ENCODE measurements at places on chromosomes 1 and 21.

GRCh38 chr1:30023339-30024022, 699.9 kb downstream of the MATN1 start:
- no peak for DNase-seq

GRCh38 chr1:164635059-164635802, 76.2 kb downstream of the PBX1 start:
- no peak for DNase-seq

DNA sequence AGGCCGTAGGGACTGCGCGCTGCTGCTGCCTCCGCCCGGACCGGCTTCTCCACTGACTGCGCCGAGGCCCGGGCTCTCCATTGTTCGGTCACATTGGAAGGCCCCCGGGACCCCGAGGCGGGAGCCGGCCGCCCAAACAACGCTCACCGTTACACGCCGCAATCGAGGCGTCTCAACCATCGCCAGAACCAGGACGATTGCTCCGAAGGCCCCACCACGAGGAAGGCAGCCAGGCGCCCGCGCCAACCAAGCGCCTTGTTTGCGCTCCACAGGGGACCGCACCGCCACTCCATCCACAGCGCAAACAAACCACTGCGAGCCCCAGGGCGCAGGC, 595 bp downstream of the GLUL start:
- DNase-seq: no peak

DNA sequence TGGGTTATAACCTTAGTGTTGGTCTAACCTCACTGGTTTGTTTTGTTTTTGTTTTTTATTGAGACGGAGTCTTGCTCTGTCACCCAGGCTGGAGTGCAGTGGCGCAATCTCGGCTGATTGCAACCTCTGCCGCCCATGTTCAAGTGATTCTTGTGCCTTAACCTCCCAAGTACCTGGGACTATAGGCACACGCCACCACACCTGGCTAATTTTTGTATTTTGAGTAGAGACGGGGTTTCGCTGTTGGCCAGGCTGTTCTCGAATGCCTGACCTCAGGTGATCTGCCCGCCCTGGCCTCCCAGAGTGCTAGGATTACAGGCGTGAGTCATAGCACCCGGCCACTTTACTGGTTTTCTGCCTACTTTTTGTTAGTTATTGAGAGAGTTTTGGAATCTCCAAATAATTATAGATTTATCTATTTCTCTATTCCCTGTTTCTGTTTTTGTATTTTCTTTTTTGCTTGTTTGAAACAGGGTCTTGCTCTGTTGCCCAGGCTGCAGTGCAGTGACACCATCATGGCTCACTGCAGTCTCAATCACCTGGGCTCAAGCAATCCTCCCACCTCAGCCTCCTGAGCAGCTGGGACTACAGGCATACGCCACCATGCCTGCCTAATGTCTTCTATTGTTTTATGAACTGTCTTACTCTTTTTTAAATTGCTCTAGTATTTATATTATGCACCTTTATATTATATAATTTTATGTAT, 21.4 kb downstream of the SMG7 start:
- DNase-seq: no peak

GRCh38 chr21:32328595-32328994, 29.9 kb downstream of the MRAP start:
- DNase-seq: no peak

GRCh38 chr1:29279406-29279805, 43.1 kb downstream of the PTPRU start:
- DNase-seq: no peak

GRCh38 chr1:167538657-167539056, 14.9 kb downstream of the CREG1 start:
- DNase-seq: no peak

GRCh38 chr1:4263699-4264098, 363.6 kb upstream of the C1orf174 start:
- no peak for DNase-seq

DNA sequence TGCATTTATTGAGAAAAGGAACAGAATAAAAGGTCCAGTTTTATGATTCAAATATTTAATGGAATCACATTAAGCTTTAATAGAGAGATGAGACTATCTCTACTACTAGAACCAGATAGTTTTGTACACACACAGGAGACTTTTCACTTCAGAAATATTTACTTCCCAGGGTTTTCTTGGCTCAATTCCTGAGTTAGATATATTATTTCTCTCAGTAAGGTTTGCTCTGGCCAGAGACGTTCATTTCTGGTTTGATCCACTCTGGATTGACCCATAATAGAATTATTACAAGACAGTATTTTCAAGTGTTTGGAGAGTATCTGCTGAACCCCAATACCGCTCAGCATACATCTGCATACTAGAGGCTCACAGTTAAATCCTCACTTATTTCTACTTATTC, 1.3 kb upstream of the RCOR3 start:
- DNase-seq: no peak

- no peak for DNase-seq
These were observed 71.7 kb upstream of the PRMT6 start for GRCh38 chr1:106984801-106985200.

DNA sequence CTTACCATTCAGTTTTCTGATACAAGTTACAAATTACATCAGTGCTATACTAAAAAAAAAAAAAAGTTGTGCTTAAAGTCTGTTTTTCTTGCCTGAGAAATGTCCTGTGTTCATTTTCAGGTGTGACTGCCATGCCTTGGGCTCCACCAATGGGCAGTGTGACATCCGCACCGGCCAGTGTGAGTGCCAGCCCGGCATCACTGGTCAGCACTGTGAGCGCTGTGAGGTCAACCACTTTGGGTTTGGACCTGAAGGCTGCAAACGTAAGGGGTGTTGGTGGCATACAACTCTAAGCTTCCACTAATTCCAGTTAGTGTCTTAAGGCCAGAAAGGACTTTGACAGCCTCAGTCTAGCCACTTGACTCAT, 60.1 kb upstream of the LAMC2 start:
- DNase-seq: no peak

DNA sequence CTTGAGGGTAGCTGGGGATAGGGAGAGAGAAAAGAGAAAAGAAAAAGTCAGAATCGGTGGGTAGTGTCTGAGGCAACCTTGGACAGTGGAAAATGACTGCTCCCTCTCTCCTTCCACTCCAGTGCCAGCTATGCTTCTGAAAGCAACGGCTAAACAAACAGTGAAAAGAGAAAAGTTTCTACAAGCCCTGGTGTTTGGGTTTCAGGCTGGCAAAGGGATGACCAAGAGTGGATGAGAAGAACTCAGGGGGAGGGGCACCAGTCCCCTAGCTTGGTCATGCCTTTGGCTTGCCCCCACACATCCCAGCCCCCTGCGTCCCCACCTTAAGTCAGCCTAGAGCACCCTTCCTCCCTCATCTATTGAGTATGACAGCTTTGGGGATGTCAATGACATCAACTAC, 8.6 kb downstream of the IL22RA1 start:
- DNase-seq: no peak

GRCh38 chr1:228884615-228885566, 149.6 kb downstream of the RHOU start:
- no peak for DNase-seq

DNA sequence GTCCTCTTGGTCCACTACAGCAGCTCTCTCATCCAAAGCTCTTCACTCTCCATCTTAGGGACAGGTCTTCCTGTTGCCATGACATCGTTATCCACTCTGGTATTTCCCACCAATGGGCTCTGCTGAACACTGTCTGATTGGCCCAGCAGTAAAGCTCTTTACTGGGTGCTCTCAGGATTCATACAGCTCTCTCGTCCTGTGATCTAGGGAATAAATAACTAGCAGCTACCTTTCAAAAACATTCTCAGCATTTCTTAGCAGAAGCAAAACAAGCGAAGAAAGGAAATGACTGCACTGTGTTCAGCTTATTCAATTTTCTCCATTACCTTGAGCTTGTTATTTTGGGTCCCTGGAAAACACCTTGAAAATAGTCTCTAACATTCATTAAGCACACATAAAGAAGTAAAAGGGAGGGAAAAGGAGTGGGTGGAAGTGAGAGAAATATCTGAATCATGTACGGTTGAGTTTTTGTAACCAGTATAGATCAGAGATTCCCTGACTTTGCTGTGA, 163.4 kb upstream of the SGIP1 start:
- DNase-seq: no peak

- no peak for DNase-seq
These were observed 811 bp upstream of the S100A3 start for GRCh38 chr1:153549741-153550397.

DNA sequence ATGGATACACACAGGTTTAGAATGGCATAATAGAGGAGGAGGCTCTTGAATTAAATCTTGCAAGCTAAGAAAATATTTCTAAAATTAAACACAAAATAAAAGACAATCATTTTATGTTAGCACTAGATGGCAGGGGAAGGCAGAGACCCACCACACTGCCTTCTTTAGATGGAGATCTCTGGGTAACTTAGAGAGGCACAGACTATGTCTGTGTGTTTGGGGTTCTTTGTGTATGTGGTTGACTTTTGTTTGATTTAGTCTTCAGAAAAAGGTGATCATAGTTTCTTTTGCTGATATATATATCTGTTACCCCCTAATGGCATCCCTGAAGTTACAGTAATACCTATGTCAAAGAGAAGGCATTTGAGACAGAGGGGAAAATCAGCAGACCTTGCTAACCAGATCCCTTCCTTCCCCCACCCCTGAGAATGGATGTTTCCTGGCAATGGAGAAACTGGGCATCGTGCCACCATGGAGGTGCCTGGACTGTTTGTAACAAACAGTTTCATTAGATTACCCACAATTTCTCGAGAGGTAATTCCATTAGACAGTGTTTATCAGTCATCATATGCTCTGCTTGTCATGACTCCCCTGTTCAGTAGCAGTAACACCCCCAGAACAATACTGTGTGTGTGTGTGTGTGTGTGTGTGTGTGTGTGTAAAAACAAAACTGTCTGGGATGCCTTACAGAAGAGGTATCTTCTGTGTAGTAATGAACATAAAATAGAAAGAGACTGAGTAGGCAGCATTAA, 228.3 kb upstream of the DEPDC1 start:
- no peak for DNase-seq

DNA sequence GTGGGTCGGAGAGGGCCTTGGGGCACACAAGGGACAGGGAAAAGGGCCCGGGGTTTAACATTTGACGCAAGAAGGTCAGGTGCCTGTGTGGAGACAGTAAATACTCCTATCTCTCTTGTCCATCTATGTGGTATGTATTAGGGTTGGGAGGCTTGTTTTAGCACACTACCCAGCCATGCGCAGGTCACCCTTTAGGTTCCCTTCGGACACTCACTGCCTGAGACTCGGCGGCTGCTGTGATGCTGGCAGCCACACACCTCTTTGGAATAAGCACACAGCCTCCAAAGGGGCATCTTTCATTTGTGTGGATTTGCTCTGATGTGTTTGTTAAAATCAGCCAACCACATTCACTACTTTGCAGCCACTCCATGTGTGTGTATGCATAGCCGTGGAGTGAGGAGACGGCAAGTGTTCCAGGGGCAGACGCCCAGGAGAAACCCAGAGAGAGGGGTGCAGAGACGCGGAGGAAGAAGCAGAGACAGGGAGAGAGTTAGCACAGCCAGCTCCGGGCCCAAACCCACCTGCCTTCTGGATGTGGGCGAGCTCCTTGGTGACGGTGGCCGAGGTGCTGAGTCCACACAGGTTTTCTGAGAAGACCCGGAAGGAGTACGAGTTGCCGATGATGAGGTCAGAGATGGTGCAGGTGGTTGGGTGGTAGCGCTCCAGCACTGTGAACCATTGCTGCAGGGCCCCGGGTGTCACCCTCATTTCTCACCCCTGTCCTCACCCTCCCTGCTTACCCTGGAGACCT, 5.7 kb downstream of the MYBPH start:
- DNase-seq: no peak

DNA sequence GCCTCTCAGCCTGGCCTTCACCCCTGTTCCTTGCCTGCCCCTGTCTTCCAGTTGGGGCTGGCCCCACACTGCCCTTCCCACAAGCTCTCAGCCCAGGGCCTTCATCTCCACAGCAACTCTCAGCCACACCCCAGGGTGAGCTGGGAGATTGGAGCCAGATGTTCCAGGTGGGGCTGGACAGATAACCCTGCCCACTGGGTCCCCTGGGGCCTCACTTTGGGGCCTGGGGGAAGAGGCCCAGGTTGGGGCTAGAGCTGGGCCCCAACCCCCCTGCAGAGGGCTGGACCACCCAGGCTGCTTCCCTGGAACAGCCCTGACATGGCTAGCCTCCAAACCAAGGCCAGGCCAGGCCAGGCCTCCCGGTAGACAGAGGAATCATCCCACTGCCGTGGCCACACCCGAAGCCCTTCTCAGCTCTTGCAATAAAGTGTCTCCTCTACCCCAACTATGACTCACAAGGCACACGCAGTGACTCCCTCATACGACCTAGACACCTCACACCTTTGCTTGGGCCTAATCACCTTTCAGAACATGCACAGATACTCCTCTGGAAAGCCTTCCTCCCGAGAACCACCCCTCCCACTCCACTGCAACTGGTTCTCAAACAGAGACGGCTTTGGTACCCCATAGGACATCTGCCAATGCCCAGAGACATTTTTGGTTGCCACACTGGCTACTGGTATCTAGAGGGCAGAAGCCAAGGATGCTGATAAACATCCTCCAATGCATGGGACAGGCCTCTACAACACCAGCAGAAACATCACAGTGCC, 22.2 kb downstream of the SLC2A1 start:
- peak; percentile 48 for DNase-seq

DNA sequence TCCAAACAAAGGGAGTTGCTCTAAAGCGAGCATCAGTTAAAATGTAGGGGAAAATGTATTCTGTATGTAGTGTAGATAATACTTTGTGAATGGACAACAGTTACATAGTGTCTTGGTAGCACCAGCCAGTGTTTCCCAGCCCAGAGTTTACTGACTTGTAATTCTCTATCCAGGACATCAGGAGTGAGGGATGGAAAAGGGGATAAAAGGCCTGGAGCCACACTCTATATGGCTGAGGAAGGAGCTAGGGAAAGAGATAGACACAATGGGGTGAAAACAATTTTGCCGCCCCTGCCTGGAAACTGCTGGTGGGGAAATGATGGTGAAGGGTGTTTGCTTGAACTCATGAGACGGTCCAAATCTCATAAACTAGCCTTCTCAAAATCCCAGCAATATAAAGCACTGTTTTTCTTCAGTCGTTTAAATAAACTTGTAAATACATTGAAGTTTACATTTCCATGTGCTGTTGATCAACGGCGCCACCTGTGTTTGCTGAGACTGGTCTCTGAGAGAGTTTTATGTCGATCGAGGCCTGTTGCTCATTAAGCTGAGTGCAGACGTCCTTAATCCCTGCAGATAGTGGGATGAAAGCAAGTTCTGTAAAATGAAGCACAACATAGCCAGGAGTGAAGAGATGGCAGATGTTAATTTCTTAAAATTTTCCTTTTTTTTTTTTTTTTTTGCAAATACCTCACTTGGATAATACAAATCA, 27.9 kb upstream of the AGO1 start:
- DNase-seq: no peak

DNA sequence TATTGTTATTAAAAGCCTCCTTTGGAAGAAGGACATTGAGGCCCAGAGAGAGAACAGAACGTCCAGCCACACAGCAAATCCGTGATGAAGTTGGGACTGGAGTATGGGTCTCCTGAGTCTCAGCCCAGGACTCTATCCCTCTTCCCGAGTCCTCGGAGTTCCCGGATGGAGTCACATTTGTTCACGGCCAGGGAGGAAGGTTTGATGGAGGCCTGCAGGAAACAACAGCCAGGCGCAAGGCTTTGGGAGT, 357 bp upstream of the TXLNA start:
- no peak for DNase-seq

All from CD8-positive, alpha-beta T cell (primary cell).